ENCODE measurements at places on chromosomes 1 and 21.

- no peak for DNase-seq
These were observed 73.3 kb upstream of the WDR26 start for GRCh38 chr1:224507771-224508523.

DNA sequence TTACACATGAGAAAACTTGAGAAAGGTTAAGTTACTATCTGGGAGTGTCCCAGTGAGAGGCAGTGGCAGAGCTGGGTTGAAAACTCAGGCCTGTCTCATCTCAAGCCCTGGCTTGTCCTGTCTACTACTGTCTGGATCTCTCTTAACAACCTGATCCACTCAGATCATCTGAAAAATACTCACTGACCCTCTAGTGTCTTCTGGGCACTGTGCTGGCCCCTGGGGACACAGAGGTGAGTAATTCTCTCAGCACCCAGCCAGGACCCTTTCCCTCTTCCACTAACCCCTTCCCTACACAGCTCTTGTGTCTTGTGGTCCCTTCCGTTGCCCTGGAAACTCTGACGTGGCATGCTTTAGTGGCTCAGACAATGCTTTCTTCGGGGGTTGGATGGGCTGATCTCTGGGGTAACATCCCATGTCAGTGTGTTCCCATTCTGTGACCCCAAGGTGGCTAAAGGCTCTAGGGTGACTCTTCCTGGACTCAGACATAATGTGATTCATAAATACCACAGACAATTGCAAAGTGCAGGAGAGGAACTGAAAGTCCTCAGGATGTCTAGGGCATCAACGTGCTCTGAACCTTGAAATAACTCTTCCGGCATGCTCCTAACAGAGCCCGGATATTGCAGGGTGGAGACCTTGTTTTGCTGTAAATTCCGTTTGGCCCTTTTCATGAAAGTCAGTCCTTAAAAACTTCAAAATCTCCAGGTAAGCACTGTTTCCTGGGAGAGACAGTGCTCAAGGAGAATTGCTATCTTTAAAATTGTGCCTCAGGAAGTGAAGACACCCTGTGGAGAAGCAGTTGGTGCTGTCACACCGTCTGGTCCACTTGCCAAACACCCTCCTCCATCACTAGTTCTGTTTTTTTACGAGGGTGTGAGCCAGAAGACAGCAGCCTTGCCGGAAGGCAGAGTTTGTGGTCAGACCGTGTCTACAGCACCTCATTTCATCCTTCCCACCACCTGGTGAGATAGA is 4.0 kb downstream of the SHISAL2A start:
- DNase-seq, result no peak

GRCh38 chr1:103496014-103496635 is 29.4 kb upstream of the RNPC3 start:
- DNase-seq, result no peak

GRCh38 chr1:93995837-93996536 is 86.8 kb upstream of the GCLM start:
- no peak for DNase-seq

- DNase-seq, result no peak
These were observed 12.3 kb upstream of the PHC2 start for GRCh38 chr1:33443080-33443704.

GRCh38 chr1:20212685-20213331 is 26.5 kb upstream of the PLA2G2C start:
- peak; percentile 95 for DNase-seq

DNA sequence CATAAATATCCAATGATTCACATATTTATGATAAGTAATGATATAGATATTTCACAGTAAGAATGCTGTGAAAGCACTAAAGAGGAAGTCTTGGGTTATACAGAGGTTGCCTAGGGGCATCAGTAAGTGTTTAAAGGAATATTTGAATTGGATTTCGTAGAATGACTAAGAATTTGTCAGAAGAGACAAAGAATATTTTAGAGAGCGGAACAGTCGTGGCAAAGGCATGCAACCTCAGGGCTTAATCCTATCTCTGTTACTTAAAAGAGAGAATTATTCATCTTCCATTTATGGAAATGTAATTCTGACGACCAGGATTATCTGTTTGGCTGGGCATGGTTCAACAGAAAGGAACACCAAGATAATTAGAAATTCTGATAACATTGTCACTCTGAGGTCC is 171.9 kb upstream of the NR5A2 start:
- no peak for DNase-seq

DNA sequence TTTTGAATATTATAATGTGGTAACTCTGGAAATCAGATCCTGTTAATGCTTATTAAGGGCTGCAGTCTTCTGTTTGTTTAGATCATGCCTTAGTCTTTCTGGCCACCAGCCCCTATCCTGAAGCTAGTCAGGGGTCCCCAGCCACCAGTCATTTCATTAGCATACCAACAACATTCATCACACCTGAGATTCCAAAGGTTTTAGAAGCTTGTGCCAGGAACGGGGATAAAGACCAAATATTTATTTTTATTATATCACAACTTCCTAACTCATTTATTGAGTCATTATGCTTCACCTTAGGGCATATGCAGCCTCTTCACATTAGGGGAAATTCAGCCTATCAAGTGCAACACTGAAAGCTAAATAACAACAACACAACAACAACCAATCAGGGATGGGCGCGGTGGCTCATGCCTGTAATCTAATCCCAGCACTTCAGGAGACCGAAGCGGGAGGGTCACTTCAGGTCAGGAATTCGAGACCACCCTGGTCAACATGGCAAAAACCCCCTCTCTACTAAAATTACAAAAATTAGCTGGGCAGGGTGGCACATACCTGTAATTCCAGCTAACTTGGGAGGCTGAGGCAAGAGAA is 2.9 kb upstream of the PSEN2 start:
- DNase-seq, result no peak

DNA sequence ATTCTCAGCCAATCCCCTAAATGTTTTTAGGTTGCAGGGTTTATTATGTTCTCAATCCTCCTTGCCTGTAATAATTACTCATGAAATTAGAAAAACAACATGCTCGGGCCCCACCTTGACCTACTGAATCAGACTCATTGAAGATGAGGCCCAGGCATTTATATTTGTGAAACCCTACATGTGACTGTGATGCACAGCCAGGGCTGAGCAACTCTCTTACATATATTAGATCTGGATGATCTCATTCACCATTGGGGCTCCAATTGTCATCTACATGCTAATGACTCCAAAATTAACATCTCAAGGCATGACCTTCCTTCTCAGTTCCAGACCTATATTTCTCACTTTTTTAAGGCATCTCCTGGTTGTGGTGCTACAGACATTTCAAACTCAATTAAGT is 103.3 kb downstream of the WDR3 start:
- DNase-seq, result no peak

GRCh38 chr21:35057428-35057827 is 8.3 kb upstream of the RUNX1 start:
- no peak for DNase-seq

DNA sequence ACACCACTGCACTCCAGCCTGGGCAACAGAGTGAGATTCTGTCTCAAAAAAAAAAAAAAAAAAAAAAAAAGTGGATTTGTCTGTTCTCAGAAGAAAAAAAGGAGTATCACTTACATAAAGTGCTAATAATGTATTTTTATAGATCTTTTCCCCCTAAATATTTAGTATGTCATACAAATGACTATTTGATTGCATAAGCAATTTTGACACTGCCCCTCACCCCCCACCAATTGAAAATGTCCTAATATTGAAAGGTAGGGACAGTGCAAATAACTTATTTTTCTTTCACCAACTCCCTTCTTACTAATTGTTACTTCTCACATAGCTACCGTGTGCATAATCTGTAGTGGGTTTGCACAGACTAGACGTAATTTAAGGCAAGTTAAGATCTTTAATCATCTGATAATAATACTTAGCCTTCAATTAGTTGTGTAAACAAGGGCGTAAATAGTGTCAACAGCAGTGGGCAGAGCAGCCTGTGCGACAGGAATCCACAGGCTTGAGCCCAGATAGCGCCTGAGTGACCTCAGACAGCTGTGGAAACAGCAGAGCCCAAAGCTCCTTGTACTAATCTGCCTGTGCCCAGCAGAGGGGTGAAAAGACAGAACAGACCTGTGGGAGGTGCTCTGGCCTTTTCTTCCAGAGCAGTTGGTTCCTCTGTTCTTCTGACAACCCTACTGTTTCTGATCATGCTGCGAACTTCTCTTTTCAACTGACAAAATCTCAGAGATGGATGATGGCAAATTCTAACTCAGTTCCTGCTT is 4.5 kb upstream of the IER5 start:
- no peak for DNase-seq

DNA sequence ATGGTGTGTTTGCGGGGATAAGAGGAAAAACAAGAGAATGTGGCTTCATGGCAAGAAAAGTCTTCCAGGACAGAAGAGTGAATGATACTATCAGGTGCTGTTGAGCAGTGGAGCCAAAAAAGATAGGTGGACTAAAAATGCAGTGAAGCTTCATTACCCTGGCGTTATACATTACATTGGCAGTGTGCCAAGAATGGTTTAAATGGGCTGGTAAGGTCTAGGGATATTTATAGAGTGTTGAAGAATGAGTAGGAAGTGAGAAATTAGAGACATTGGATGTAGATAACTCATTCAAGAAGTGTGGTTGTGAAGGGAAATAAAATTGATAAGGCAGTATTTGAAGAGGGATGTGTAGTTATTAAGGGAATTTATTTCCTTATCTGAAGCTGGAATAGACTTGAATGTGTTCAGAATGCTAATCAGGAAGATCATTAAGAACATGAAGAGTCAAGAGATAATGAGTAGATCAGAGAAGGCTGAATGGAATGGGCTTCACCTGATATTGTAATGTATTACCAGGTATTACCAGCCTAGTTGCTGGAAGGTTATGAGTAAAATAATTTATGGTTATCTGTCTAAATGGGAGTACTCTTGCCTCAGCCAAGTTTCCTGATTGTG is 72.7 kb downstream of the MAST2 start:
- DNase-seq, result peak; percentile 45

Data from NCI-H510A (cell line).